T-helper 1 cell (primary cell): ENCODE measurements at places on chromosomes 6 and 20.

DNA sequence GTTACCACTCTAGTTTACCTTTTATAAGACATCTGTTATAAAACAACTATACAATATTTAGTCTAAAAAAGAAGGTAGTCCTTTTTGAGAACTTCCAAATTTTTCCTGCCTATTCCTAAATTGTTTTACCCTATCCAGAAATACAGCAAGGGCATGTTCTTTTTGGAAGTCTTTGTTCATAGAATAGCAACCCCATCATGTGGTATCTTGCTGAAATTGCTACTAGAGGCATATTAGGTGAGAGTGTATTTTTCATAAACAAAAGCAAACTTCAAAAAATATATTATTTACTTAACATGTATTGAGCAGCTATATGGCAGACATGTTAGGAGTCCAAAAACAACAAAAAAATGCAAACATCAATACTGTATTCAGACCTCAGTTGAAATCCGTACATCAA lies 371.8 kb upstream of the NRSN1 start:
- no peak for DNase-seq

DNA sequence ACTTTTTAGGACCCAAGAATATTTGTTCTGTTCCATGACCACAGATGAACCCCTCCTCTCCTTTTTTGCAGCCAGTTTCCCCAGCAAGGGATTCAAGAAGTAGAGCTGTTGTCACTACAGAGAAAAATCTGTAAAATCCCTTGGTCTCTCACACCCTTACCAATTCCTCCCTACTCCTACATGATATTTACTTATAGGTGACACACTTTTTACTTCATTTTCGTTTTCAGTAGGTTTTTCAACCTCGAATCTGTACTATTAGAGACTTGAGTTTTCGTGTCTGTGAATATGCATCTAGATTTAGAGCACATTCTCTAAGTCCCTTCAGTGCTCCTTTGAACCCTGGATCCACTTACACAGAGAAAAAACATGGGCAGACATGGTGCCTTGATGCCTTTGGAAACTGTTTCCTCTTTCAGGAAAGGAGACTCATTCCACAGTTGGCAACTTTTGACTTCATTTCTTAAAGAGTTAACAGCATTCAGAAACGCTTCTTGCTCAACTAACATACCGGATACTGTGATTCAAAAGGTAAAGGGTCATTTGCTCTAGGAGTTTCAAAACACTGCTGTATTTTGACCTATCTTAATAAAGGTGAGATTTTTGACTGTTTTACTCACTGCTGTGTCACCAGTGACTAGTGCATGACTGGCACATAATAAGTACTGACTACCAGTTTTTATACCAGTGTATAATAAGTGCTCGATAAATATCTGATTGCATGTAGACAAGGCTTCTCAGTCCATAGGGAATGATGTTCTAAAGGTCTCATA lies 50.6 kb downstream of the LAMA4 start:
- DNase-seq = no peak

- DNase-seq = no peak
Measured at GRCh38 chr20:13984211-13984610, 6.2 kb downstream of the SEL1L2 start.

DNA sequence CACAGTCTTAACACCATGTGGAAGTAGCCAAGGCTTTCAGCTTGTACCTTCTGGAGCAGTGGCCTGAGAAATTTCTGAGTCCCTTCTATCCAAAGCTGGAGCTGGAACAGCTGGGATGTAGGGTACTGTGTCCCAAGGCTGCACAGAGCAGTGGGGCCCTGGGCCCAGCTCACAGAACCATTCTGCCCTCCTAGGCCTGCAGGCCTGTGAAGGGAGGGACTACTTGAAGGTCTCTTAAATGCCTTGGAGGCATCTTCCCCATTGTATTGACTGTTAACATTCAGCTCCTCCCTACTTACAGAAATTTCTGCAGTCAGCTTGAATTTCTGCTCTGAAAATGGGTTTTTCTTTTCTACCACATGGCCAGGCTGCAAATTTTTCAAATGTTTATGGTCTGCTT lies 156.5 kb upstream of the MANEA start:
- DNase-seq = no peak

DNA sequence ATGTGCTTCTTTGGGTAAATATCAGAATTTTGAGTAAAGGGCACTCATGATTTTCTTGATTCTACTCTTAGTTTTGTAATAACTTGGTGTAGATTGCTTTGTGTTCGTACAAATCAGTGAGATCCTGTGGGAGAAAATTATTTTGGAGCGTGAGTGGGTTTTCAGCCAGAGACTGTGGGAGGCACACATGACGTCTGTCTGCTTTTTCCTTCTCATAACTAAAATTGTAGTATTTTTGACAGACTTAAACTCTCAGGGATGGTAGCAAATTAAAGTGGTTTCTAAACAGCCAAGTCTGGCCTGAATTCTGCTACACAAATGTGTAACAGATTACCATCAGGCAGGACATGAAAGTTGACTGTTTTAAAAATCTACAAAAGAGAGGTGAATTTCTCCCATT lies 222.6 kb downstream of the OTOR start:
- no peak for DNase-seq

- no peak for DNase-seq
Measured at GRCh38 chr6:107942142-107942541, 15.9 kb downstream of the SEC63 start.

DNA sequence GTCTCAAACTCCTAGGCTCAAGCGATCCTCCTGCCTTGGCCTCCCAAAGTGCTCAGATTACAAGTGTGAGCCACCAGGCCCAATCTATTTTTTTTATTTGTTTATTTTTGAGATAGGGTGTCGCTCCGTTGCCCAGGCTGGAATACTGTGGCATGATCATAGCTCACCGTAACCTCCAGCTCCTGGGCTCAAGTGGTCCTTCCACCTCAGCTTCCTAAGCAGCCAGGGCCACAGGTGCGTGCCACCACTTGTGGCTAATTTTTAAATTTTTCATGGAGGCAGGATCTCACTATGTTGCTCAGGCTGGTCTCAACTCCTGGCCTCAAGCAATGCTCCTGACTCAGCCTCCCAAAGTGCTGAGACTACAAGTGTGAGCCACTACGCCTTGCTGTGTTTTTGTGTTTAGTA lies 9.8 kb downstream of the KIF3B start:
- no peak for DNase-seq

- DNase-seq = no peak
Measured at GRCh38 chr6:54519161-54519560, 210.9 kb downstream of the TINAG start.

GRCh38 chr6:147158881-147159280 lies 45.3 kb upstream of the STXBP5 start:
- no peak for DNase-seq

DNA sequence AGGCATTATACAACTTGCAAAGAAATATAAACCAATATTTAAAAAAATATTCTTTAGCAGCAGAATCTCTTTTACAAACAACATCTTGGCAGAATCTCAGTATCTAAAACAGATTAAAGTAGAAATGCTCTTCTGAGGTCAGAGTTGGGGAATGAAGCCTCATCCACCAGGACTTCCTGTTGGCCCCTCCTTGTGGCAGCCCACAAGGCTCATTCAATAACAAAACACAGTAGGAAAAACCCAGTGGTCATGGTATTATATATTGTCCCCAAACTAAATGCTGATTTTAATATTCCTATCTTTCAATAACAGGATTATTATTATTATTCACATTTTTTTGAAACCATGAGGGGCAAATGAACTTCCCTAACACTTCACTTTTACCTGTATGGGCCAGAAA lies 368.6 kb downstream of the BTBD9 start:
- DNase-seq = no peak

DNA sequence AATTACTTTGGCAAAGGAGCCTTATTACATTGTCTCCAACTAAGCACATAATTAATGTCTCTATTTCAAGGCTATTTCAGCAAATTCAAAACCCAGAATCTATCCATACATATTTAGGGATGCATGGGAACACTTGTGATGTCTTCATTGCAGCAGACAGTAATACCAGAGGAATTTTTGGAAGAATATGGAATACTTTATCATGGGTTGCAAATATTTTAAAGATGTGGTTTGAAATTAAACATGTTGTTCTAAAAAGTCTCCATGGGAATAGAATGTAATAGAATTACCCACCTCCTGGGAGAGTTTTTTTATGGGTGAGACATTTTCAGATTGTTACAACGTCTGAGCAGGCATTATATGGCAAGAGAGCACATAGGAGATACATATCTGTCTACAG lies 170.8 kb downstream of the KCNQ5 start:
- no peak for DNase-seq

GRCh38 chr6:133743621-133744020 lies 145.3 kb upstream of the TCF21 start:
- DNase-seq = no peak

DNA sequence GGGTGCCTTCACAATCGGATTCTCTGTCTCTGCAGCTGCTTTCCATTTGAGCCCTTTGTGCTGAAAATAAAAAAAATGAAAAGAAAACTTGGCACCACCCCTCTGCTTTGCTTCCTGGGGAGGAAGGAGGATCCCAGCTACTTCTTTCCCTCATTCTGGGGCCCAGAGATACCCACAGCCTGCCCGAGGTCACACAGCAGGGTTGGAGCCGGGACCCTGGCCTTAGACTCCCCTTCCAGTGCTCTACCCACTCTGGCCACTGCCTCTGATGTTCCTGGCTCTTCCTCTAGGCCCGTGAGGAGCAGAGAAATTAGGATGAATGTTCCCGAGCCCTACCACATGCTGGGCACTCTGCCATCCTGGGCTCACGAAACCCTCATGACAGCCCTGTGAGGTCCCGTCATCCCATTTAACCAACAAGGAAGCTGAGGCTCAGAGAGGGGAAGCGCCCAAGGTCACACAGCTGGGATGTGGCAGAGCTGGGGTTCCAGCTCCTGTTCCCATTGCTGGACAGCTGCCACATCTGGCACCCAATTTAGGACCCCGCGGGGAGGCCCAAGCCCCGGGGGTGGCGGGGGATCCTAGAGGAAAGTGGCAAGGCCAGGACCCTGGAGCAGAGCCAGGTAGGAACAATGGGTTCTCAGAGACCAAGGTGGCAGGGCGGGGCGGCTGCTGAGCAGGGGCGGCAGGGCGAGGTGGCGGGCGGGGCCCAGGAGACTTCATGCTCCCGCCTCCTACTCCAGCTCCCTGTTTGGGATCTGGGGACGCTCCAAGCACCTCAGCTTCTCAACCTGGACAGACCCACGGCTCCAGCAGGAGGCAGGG lies 76.6 kb downstream of the CEBPB start:
- DNase-seq = no peak

GRCh38 chr6:142945049-142945445 lies at the start of gene HIVEP2:
HIVEP2 (minus strand) TSS chr6:142945176; CDS start chr6:142774738, 170,438 bp downstream.
- peak; percentile 84 for DNase-seq
